ENCODE measurements at places on chromosomes 6 and 20.

- no peak for DNase-seq
These were observed 27.9 kb upstream of the TBC1D7 start for GRCh38 chr6:13355999-13356785.

DNA sequence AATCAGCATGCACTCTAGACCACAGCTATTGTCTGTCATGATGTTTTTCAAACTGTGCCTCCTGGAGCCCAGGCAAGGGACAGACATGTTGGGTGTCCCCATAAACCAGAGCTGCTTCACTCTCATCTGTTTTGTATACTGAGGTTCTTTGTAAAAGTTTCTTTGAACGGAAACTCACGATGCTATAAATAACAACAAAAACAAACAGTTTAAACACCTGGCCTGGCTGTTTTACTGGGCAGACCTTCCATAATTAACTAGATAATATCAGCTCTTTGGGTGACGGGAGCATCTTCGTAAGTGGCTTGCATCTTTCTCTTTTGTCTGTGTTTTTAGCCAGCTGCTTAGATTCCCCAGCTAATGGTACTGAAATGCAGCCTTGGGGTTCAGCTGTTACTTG is 190.3 kb downstream of the ZDHHC14 start:
- no peak for DNase-seq

DNA sequence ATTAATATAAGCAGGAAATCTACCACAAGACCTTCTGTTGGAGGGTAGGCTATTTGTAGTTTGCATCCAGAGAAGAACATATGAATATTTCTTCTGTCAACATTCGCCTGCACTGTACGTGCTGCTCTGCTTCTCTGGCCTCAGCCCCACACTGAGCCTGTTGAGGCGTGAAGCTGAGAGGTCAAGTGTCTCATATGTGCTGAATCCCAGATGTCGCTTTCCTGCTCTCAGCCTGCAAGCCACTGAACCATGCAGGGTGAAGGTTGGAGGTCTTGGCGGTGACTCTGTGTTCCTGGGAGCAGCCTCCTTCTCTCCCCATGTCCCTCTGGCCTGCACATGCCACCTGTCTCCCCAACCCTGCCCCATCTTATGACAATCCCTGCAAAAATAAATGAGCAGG is 83.6 kb downstream of the TMEM170B start:
- DNase-seq, result no peak

GRCh38 chr6:48474830-48475229 is 363.8 kb upstream of the PTCHD4 start:
- DNase-seq, result no peak

DNA sequence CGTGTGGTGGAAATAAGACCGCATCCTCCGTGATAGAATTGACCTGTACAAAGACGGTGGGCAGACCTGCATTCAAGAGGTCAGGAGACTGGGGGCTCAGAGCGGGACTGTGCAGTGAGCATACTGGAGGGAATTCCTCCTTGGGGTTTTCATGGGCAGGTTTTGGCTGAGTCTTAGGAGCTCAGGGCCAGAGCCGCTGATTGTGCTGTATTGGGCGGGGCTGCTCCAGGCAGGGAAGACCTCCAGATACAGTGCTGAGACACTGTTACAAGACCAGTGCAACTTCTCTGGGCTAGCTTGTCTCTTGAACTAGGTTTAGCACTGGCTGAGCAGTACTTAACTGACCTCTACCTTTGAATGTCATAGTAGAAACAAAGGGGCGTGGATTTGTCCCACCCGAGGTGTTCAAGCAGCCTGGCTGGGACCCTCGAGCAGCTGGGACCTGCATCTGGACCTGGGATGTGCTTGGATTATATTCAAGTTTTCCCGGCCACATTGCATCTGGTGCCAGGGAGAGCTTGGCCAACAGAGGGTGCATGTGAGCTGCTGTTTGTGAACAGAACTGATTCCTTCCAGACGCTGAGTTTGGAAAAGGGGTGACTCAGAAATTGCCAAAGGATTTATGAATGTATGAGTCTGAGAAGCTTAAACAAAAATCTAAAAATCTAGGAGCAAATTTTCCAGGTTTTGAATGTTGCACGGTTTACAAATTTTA is 33.4 kb upstream of the SLC22A1 start:
- DNase-seq, result no peak

DNA sequence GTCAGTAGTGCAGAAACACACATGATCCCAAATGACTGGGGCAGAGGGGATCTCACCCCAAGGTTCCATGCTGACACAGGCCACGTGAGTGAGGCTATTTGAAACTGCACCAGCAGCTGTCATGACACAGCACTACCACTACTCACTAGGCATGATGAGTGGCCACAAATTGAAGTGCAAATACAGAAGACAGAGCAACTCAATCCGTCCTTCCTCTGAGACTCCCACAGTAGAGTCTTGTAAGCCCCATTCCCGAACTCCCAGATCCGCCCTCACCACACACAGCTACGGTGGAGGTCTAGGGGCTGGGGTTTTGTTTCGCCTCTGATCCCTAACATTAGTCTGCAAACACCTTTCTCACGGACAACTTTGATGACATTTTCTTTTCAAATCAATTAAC is 113.3 kb upstream of the NUP153 start:
- DNase-seq, result no peak

DNA sequence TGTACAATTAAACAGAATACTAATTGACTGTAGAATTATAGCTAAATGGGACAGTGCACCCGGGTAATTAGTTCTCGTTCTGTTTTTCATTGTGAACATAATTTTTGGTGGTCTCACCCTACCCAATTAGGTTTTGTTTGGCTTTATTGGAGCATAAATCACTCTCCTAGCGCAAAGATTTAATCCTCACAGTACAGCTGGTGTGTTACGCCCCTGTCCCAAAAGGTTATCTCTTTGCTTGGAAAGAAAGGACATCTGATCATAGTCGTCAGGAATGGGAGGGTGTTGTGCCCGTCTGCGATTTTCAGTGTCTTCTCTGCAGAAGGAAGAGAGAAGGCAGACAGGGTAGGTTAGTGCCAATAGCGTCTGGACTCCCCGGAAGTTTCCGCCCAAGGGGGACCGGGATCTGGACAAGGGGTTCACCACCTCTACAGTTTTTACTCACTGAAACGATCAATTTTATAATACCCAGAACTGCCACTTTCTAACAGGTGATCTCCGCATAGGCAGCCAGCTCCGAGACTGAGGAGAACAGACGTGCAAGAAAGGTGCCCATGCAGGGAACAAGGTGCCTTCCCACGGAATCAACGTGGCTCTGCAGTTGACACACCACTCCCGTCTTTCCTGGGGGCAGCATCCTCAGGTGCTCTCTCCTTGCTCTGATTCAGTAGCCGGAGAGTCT is 617.4 kb upstream of the CDH4 start:
- DNase-seq, result no peak

DNA sequence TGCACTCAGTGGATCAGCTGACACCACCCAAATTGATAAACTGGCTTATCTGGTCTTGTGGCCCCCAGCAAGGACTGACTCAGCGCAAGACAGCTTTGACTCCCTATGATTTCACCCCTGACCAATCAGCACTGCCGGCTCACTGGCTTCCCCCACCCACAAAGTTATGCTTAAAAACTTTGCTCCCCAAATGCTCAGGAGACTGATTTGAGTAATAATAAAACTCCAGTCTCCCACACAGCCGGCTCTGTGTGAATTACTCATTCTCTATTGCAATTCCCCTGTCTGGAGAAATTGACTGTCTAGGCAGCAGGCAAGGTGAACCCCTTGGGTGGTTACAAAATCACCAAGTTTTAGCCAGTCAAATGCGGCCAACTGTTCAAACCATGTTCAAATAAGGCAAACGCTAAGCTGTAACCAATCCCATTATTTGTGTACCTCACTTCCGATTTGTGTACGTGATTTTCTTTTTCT is 32.5 kb downstream of the SLC22A2 start:
- no peak for DNase-seq

DNA sequence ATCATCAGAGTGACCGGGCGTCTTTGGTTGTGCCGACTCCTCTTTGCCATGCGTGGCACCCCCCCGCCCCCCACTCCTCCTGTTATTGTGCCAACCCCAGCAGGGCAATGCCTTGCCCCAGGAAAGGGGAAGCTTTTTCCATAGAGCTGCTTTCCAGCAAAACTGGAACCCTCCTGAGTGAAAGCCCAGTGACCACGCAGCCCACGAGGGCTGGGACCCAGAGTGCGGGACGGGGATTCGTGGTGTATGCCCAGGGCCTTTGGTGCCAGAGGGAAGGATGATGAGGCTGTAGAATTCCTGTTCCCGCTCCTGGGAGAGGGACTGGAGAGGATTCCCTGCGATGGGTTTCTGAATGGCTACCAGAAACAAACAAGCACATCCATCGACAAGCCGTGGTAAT is 116.8 kb upstream of the BACH2 start:
- DNase-seq, result no peak

- no peak for DNase-seq
These were observed 224.8 kb downstream of the SYNDIG1 start for GRCh38 chr20:24694157-24694726.

GRCh38 chr6:131061751-131062119 is 1.3 kb downstream of the EPB41L2 start:
- no peak for DNase-seq

- DNase-seq, result no peak
These were observed 811.0 kb upstream of the GJE1 start for GRCh38 chr6:141321493-141322347.

- no peak for DNase-seq
These were observed 723 bp downstream of the MANEA start for GRCh38 chr6:95578106-95578410.

GRCh38 chr6:131290955-131291354 is 155.7 kb downstream of the AKAP7 start:
- no peak for DNase-seq

- DNase-seq, result no peak
These were observed 105.8 kb downstream of the UTRN start for GRCh38 chr6:144390886-144391285.

GRCh38 chr20:6439737-6440442 is 317.1 kb upstream of the FERMT1 start:
- DNase-seq, result no peak

GRCh38 chr6:70675822-70676221 is 8.1 kb downstream of the SMAP1 start:
- DNase-seq, result no peak

All from activated CD8-positive, alpha-beta memory T cell treated with anti-CD3 and anti-CD28 coated beads, Interleukin-2, amount 50 U/mL, for 4 hours (primary cell).